ENCODE measurements at places on chromosomes 7 and 10.

DNA sequence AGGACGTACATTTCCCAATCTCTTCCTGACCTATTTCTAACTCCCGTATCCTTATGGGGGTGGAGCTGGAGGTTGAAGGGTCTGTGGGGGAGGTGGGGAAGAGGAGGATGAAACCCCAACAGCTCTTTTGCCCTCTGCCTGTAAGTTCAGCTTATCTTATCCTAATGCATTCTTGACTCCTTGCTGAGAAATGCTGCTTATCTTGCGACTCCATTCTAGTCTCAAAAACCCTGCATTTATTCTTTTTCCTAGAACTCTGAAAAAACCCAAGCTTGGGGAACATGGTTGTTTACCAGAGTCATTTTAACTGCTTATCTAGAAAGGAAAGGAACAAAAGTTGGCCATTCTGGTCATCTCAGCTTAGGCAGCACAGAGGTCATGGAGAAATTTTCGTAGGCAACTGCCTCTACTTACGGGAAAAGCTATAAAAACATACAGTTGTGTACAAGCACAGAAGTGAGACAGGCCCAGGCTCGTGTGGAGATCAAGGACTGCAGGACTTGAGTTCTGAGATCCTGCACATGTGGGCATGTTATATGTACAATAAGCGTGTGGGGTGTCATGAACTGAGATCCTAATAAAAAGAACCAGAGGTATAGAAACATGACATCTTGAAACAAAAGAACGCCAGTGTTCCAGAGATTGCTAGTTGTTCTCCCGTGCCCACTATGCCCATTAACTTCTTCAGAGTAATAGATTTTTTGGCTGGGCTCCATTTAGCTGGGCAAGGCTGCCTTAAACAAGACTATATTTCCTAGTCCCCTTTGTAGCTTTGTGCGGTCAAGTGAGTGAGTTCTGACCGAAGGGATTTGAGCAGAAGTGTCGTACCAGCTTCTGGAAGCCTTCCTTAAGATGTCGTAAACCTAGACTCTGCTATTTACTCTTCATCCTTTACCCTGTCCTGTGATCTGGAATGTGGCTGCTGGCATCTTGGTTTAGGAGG lies 9.6 kb downstream of the INMT start:
- DNase-seq, result no peak

GRCh38 chr7:146647445-146647844 lies 530.8 kb downstream of the CNTNAP2 start:
- DNase-seq, result no peak

DNA sequence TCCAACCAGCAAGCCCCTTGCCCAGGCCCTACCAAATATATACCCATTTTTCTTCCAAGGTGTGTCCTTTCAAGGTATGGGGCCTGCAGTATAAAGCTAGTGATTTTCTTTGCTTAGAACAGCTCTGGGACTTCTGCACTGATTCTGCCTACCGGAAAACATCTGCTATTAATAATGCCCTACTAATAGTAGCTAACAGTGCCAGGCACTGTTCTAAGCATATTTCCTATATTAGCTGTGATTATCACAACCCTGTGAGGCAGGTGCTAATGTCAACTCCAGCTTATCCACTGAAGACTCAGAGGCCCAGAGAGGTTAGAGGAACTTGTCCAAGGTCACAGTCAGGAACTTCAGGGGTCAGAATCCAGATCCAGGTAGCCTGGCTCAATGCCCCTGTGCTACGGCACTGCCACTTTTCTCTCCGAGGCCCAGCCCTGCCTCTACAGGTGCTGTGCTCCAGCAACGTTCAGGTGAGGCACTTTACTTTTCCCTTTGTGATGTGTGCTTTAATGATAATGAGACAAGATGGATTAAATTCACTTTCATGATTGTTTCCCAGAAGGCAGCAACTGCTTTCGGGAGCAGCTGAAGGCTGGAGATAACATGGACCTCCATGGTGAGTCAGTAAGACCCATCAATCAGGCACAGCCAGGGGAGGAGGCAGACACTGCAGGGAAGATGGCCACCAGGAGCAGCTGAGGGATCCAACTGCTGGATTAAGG lies 26.7 kb downstream of the TAS2R41 start:
- DNase-seq, result no peak

- no peak for DNase-seq
Observed at GRCh38 chr7:50330696-50331095, 26.2 kb downstream of the IKZF1 start.

GRCh38 chr10:43855667-43856210 lies 207.1 kb upstream of the ZNF32 start:
- DNase-seq, result no peak

GRCh38 chr10:15780353-15781135 lies 60.8 kb upstream of the ITGA8 start:
- no peak for DNase-seq

DNA sequence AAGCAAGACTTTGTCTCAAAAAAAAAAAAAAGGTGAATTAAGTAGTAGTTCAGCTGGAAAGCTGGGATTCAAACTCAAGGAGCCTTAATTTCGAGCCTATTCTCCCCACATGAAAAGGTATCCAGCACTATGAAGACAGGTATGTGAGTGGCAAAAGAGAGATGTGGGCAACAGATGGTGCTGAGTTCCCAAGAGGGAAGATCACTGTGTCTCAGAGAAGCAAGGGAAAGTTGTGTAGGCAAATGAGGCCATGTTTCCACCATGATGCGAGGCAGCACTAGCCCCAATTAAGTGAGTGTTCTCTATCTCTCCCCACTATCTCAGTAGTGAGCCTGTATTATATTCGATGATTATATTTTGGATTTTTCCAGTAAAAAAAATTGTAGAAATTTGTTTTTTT lies 19.8 kb upstream of the ST7 start:
- no peak for DNase-seq

DNA sequence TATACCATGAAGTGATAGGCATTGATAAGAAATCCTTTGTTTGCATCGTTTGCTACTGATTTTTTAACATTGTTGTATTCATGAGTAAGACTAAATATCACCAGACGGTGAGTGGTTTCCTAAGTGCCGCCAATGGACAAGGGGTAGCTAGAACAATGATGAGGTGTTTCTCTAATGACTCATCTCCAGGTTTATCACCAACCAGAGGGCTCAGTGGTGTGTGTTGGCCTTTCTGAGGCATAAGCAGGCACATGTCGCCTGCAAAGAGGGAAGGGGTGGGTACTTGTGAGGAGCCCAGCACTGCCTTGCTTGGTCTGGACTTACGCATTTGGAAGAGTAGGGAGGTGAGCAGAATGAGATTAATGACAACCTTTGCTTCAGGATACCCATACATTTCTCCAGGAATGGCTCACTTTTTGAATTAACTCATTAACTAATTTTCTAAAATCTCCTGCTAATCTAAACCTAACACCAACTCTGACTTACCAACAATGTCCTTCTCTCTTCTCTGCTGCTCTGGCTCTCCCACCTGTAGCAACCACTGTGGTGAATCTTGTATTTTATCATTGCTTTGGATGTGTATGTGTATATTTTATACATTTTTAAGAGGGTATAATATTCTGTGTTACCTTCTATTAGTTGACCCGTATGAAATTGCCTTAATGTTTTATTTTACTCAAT lies 722.6 kb downstream of the GRID1 start:
- DNase-seq, result no peak

GRCh38 chr10:35564341-35564968 lies 40.7 kb upstream of the GJD4 start:
- no peak for DNase-seq
